Left renal pelvis (tissue), 4 donors: ENCODE measurements at places on chromosomes 7 and 10. TPM values are rescaled to one million over a fixed set of nuclear protein-coding genes. Genes with fewer than 3 reads are reported as not detected.

DNA sequence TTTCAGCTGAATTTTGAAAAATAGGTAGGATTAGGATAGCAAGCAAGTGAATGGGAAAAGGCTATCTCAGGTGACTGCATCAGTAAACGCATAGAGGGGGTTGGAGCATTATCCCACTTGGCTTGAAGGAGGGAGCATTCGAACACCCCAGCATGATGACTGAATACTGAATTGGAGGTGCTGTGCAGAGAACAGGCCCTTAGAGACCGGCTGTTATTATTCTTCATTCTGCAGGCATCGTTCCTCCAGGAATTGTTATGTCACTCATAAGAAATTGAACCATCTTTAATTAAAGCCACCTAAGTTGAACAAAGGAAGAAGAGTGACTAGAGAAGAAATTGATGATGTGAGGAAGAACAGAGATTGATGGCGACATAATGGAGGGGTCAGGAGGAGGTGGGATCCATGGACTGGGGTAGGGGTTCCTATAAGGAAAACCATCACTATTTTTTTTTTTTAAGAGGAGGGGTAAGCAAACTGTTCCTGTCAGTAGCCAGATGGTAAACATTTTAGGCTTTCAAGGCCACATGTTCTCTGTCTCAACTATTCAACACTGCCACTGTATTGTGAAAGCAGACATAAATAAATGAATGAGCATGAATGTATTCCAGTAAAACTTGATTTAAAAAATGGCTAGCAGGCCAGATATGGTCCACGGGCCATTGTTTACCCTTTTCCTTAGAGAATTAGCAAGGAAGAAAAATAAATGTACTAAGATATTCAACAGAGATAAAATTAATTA lies 264.7 kb upstream of the TAC1 start:
- peak; percentile 22 for DNase-seq

- no peak for DNase-seq
Measured at GRCh38 chr10:71534568-71535194, 138.0 kb downstream of the CDH23 start.

DNA sequence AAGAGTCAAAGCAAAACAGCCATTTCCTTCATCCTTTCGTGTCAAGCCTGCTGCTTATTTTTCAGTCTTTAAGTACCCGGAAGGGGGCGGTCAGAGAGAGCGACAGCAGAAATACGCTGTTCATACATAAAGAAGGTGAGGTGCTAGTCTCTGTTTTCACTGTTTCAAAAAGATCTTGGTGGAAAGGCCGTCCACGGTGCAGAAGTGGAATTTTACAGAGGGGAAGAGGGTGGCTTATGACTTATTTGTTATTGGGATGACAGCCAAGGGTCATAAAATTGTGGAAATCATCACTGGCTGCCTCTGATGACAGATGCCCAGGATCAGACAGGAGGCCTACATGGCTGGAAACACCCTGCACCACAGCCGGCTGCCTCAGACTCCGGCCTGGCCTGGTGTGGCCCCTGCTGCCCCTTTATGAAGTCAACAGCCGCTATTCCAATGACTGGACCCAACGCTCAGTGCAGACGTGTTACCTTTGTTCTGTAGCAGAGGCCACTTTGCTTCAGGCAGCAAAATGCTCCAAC lies 57.0 kb downstream of the HIPK2 start:
- DNase-seq: no peak

ADRA2A gene
- 0.45 TPM for polyA plus RNA-seq

GRCh38 chr7:43570688-43571365 lies 12.1 kb upstream of the STK17A start:
- no peak for DNase-seq

TMEM225B gene
- polyA plus RNA-seq: 3.0 TPM

GRCh38 chr10:112915590-112916572 lies 34.2 kb upstream of the TCF7L2 start:
- peak; percentile 48 for DNase-seq
